ENCODE measurements at places on chromosomes 6 and 20.

DNA sequence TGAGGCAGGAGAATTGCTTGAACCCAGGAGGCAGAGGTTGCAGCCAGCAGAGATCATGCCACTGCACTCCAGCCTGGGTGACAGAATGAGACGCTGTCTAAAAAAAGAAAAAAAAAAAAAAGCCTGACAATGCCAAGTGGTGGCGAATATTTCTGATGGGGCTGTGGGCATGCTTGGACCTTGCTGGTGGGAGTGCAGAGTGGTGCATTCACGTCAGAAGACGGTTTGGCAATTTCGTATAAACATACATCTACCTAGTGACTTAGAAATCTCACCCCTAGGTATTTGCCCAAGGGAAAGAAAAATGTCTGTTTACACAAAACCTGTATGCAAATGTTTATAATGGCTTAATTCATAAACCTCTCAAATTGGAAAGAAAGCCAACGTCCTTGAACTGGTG is 33.6 kb downstream of the CTCFL start:
- no peak for DNase-seq

DNA sequence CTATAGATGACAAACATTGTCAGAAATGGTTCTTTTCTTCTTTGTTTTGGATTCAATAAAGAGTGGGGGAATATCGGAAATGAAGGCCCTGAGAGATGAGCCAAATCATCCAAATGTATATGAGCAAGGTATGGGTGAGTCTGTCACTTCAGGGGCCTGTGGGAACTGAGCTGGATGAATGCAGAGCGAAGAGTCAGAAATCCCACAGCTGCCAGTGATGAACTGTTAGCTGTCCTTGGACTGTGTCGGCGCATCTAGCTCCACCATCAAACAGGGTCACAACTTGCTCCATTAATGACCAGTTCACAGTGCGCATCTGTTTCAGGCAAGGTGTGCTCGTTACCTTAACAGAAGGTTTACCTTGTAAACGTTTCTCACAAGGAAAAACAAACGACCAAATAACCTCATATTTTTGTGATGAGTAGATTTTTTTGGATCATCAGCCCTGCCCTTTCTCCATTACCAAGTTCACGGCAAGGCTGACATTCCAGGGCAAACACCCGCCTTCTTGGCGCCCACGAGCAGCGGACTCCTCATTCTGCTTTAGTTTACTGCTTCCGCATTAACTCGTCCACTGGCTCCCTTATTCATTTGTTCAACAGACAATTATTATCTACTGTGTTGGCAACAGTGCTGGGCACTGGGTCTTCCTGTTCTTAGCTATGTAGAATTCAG is 15.0 kb upstream of the CCN6 start:
- no peak for DNase-seq

DNA sequence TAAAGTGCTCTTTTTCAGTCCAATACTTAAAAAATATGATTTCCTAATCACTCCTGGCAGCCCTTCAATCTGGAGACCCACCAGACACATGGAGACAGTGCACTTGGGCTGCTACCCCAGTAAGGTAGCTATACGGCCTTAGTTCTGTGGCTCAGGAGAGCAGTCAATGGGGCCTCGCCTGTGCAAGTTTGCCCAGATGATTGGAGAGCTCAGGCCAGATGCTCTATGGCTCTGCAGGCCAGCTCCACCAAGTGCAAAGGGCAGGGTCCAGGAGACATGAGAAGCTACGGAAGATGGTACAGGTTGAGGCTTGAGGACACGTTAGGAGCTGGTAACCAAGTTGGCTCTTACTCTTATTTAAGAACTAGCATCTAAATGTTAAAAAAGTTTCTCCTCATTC is 30.7 kb downstream of the STK38 start:
- DNase-seq: no peak

GRCh38 chr6:43248101-43248500 is 4.8 kb downstream of the TTBK1 start:
- DNase-seq: no peak

DNA sequence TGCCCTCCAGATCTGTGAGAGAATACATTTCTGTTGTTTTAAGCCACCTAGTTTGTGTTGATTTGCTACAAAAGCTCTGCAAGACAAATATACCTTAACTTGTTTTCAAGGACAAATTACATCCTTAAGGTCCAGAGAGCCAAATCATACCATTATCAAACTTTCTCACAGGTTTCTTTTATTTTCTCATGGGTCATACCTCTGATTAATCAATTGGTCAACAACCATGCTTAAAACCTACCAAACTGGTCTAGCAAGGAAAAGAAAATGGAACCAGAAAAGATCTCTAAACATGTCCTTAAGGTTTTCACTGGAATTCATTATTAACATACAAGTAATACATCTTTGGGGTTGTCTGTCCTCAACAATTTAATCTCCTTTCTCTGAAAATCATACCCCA is 535.0 kb downstream of the CD83 start:
- no peak for DNase-seq

GRCh38 chr6:83310046-83310445 is 116.9 kb downstream of the RWDD2A start:
- DNase-seq: no peak

GRCh38 chr20:25247000-25247517 is 826 bp upstream of the PYGB start:
- DNase-seq: peak; percentile 10

GRCh38 chr20:62952373-62952967 is at the start of gene SLC17A9:
Gene SLC17A9, plus strand, starts transcription at chr20:62952709. Its CDS starts 122 bp downstream, at chr20:62952831.
- no peak for DNase-seq

- no peak for DNase-seq
Measured at GRCh38 chr6:124793398-124793797, 168.8 kb upstream of the RNF217 start.

- DNase-seq: no peak
Measured at GRCh38 chr6:154923199-154923869, 71.8 kb upstream of the TIAM2 start.

DNA sequence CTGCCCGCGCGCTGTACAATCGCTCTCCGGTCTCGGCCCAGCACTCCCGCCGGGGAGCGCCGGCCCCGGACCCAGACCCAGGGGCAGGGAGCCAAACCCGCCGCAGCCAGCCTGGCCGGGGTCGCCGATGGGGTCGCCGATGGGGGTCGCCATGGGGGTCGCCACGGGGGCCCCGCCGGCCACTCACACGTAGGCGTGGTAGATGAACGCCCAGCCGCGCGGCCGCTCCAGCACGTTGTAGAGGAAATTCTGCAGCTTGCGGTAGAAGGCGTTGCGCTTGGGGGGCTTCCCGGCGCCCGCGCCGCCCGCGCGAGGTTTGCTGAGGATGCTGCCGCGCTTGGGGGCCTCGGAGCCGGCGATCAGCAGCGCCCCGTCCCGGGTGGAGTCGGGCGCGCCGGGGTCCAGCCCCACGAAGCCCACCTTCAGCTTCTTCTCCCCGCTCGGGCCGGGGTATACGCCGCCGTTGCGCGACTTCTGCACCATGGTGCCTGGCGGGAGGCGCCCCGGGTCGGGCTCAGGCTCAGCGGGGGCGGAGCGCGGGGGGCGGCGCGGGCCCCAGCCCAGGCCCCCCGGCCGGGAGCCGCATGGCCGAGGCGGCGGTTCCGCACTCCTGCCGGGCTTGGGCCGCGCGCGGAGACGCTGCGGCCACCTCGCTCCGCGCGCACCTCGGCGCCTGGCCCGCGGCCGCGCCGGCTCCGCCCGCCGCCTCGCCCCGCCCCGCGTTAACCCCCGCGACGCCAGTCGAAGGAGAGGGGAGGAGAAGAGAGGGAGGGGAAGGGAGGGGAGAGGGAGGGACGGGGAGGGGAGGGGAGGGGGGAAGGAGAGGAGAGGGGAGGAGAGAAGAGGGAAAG is at the start of gene KCNQ2:
TSS of gene KCNQ2 (minus strand) at position 675 of the 851 bp plus-strand sequence. CDS start at position 483, 192 bp downstream.
- no peak for DNase-seq

DNA sequence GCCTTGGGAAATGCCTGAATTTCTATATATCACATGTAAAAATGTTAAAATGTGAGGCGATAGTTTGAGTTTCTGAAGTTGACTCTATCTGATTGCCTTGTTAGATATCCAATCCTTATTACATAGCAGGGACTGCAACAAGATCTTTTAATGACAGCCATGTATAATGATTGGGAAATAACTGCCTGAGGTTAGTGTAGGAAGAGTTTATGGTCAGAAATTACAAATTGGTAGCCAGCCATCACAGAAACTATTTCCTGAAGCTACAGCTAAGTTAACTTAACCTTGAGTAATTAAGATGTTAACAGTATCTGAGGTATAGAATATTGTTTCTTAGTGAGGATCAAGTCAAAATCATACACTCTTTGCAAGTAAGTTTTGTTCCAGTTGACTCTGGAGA is 41.0 kb downstream of the AKIRIN2 start:
- DNase-seq: no peak

DNA sequence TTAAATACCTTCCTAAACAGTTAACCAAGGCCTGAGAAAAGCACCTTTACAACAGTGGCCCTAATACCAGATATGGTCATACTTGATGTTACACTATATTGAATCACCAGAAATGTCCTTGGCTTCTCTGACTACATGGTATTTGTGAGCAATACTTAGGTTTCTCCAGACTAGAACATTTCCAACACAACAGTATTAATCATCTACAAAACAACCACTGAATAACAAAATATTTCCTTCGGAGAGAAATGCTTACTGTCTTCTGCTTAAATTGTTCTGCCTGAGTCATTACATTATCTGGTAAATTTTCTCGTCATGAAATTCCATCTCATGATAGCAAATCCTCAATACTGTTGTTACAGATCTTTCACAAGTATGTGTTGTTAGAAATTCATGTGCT is 252.9 kb upstream of the RUNX2 start:
- no peak for DNase-seq

DNA sequence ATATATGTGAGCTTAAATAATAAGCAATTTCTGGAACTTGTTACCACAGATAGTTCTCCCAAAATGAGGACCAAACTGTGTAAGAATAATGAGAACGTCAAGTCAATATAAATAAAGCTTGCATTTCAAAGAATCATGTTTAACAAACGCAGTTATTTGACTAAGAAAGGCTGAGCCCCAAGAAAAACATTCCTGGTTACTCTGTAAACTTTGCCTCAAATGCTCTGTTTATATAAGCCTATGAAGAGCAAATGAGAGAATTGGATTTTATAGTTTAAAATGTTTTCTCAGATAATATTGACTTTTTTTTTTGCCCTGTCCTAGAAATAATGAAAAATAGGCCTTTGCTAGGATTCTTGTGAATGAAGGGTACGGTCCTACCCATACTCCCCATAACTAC is 81.3 kb downstream of the C6orf52 start:
- DNase-seq: no peak

DNA sequence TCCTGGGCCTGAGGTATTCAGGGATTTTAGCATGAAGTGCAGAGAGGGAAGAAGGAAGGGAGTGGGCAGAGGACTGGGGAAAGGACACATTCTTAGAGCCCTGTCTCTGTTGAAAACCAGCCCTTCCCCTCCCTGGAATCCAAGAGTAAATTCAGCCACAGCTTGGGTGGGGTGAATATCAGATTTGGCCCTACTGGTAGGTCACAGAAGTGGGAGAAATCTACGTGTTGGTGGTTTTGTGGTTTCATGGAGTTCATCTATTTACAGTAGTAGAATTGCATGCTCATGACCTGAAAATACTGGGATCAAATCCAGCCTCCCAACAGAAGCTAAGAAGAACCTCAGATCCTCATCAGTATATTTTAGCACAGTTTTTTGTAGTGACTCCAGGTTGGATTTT is 404.4 kb downstream of the BMP2 start:
- DNase-seq: no peak

DNA sequence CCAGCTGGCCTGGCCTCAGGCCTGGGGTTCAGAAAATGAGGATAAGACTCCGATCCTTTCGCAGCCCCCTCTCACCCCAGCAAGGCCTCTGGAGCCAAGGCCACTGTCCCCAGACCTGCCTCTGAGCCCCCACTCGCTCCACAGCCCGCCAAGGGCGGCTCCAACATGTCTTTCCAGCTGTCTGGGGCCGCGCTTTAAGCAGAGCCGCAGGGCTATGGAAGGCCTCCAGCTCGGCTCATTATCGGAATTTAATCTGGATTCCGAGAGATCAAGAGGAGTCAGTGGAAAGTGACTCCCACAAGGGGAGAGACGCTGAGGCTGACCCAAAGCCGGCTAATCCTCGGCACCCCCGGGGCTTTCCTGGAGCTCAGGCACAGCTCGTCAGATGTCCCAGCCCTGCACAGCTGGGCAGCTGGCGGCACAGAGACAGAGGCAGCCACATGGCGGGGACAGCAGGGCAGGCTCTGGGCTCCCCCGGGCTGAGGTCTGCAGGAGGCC is 41.8 kb downstream of the BMP7 start:
- DNase-seq: no peak

GRCh38 chr6:123171341-123172115 is 175.5 kb downstream of the CLVS2 start:
- no peak for DNase-seq

GRCh38 chr6:113960795-113961194 is 10.2 kb downstream of the HDAC2 start:
- DNase-seq: no peak

DNA sequence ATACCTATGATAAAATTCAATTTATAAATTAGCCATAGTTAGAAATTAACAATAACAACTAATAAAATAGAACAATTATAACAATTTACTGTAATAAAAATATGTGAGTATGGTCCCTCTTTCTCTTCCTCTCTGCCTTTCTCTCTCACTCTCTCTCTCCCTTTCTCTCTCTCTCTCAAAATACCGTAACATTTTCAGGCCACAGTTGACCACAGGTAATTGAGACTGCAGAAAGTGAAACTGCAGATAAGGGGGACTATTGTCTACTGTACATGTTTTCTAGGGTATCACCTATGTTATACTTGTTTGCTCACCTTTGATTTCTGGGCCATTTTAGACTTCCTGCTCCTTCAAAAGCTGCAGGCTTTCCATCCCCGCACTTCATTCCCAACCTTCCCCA is 46.8 kb downstream of the LY86 start:
- DNase-seq: no peak

GRCh38 chr6:150537893-150538292 is 61.8 kb upstream of the PLEKHG1 start:
- no peak for DNase-seq

DNA sequence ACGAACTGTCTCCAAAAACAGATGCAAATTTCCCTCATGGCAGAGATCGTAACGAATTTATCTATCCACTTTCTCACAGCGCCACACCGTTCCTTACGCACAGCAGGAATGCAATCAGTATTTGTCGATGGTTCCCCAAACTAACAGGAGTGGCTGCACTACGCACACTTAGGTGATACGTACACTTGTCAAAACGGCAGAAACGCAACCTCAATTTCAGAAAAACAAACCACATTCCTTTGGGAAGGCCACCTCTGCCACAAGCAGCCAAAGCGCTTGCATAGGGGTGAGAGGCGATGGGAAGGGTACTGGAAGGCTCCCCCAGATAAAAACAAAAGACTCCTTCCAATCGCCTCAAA is 638 bp downstream of the MDN1 start:
- DNase-seq: no peak

DNA sequence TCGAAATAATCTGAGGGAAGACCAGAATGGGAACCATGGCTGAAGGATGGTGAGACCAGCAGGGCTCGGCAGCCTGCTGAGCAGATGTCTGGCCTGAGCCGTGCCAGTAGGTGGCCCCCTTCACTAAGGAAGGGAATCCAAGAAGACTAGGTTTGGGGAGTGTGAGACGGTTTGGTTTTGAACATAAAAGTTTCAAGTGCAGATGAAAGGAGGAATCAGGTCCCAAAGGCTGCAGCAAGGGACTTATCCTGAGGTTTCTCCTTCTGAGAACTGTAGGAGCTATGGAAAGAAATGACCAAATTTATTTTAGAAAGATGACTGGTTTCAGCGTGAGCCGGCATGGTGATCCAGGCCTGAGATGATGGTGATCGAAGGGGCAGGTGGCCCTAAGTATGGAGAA is 4.6 kb upstream of the OSER1 start:
- DNase-seq: peak; percentile 62

GRCh38 chr20:49913399-49914047 is 1.8 kb downstream of the SPATA2 start:
- DNase-seq: no peak

All from T-helper 9 cell (primary cell).